ENCODE measurements at places on chromosomes 3 and 15.
A peak's percentile ranks its signal among the peaks of the same experiment; 100 is the strongest.

GRCh38 chr15:59242649-59243048, 36.0 kb downstream of the LDHAL6B start:
- no peak for DNase-seq

- no peak for DNase-seq
These were observed 1049.1 kb downstream of the FHIT start for GRCh38 chr3:60202052-60202726.

DNA sequence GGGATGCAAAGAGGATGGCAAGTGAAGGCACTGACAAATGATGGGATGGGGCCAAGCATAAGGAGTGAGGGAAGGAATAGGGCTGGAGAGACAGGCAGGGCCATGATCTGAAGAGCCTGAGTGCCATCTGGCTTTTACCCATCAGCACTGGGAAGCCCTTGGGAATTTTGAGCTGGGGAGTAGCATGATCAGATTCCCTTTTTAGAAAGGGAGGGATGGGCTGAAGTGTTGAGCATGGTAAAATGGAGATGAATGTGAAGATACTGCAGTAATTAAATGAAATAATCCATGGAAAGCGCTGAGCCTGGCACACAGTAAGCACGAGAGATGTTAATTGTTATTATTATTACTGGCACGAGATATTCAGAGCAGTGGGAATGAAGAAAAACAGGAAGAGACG, 9.9 kb downstream of the RBP1 start:
- DNase-seq: no peak

- DNase-seq: no peak
These were observed 22.9 kb downstream of the PDIA5 start for GRCh38 chr3:123089611-123090331.

- DNase-seq: no peak
These were observed 294.2 kb upstream of the TBL1XR1 start for GRCh38 chr3:177491296-177492032.

DNA sequence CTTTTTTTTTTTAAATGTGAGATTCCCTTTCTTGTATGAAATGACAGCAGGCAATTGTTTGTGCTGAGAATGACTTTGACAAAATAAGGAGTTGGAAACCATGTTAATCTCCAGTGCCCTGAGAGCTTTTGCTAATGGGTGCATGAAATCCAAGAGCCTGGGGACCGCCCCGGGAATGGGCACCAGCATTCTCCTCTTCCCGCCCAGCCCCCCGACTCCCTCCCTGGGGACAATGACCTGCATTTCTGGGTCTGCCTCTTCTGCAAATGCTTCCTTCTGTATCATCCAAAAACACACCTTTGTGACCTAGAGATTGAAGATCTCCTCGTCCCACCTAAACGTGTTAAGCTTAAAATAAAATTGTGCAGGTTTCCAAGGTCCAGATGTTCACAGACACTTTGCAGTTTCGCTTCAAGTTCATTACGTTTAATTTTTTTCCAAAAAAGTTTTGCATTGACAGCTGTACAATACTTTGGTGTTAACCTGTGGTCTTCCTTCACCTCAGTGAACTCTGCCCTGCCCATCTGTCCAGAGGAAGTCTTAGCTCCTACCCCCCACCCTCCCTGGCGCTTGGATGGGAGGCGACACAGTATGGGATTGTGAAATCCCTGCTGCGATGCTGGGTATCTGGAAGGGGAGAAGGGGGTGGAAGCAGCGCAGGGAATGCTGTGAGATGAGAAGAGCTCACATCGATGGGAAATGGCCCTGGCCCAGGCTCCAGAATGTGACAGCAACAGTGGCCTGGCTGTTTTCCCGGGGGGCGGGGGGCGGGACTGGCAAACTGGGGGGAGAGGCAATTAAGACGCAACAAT, 50.1 kb downstream of the TLE3 start:
- DNase-seq: no peak

GRCh38 chr3:129577925-129578786, 28.3 kb downstream of the PLXND1 start:
- DNase-seq: no peak

DNA sequence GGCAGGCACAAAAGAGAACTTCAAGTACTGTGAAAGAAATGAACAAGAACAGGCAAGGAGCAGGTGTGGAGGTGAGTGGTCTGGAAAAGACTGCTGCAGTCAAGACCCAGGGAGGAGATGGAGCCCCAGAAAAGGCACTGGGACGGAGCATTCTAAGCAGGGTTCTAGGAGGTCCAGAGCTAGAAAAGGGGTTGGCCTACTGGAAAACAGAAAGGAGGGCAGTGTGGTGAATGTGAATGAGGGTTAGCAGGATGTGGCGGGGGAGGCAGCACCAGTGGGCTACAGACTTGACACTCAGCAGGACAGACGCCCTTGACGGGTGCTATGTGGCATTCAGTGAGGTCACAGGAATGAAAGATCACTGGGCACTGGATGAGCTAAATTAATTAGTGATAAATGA, 75.7 kb downstream of the SENP2 start:
- no peak for DNase-seq

- no peak for DNase-seq
These were observed 22.8 kb downstream of the MINDY2 start for GRCh38 chr15:58793862-58794261.

DNA sequence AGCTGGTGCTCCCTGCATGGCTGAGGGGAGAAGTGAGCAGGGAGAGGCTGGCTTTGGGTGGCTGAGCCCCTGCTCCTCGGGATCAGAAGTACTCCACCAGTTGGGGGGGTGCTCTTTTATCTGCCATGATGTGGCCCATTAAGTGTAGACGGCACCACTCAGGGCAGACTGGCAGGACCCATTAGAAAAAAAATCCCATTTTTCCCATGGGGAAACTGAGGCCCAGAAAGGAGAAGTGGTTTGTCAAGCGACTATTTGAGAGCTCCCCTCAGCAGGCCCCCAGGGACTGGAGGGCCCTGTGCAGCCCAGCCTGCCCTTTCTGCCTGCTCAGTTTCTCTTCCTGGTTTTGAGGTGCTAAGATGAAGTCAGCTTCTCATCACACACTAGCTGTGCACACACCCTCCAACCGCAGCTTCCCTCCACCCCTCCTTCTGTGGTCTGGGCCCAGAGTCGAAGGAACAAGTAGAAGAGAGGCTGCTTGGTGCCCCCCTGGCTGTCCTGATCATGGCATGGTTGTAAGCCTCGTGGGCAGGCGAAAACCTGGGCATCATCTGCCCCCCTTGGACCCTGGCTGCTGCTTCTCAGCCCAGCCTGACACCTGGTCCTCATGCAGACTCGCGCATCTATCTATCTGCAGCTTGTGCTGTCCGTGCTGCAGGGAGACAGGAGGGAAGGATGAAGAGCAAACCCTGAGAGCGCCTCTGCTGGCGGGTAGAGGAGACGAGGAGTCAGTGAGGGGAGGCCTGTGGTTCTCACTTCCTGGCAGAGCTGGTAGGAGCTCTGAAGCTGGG, 5.6 kb downstream of the CSK start:
- no peak for DNase-seq

GRCh38 chr3:36901588-36901987, 43.3 kb downstream of the TRANK1 start:
- DNase-seq: no peak

DNA sequence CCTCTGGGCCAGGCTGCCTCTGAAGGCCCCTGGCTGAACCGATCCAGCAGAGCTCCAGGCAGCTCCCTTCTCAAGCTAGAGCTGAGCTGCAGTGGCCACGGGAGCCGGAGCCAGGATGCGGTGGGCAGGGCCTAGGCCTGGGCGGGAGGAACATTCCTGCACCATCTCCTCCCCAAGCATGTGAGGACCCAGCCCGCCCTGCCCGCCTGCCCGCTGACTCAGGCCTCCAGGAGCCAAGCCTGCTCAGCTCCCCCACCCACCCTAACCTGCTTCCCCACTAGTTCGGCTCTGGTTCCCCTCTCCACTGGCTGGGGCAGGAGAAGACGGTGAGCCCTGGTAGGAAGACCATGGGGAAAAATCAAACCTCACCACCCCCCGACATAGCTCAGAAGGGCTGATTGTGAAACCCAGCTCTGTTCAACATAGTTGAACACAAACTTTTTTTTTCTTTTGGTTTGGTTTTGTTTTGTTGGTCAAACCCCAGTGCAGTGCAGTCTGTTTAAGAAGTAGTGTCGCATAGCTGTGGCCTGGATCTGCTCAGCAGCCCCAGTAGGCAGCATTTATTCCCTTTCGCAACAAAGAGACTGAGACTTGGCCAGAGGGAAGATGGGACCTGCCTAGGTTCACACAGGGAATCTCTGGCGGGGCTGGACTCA, 13.5 kb downstream of the SNX33 start:
- DNase-seq: peak; percentile 90

DNA sequence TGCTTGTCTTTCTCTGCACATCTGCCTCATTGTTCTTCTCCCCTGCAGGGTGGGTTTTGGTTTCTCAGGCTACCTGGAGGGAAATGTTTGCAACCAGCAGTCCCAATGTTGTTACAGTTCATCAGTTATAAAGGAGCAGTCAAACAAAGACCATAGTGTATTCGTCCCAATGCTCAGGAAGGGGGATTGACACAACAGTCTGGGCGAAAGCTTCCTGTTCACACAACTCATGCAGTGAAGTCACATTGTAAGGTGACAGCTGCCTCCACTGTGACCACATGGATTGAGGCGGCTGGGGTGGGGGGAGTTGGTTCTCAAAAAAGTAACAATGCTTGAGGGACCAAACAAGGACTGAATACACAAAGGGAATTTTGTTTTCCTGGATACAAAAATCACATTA, 28.8 kb upstream of the TF start:
- DNase-seq: no peak

GRCh38 chr3:189262746-189263145, 91.0 kb downstream of the TPRG1 start:
- no peak for DNase-seq

- peak; percentile 26 for DNase-seq
These were observed 307.3 kb upstream of the RBMS3 start for GRCh38 chr3:28973609-28974008.

- DNase-seq: no peak
These were observed 253.4 kb downstream of the IGSF11 start for GRCh38 chr3:118781232-118781631.

GRCh38 chr3:64398476-64398875, 173.2 kb upstream of the PRICKLE2 start:
- no peak for DNase-seq

DNA sequence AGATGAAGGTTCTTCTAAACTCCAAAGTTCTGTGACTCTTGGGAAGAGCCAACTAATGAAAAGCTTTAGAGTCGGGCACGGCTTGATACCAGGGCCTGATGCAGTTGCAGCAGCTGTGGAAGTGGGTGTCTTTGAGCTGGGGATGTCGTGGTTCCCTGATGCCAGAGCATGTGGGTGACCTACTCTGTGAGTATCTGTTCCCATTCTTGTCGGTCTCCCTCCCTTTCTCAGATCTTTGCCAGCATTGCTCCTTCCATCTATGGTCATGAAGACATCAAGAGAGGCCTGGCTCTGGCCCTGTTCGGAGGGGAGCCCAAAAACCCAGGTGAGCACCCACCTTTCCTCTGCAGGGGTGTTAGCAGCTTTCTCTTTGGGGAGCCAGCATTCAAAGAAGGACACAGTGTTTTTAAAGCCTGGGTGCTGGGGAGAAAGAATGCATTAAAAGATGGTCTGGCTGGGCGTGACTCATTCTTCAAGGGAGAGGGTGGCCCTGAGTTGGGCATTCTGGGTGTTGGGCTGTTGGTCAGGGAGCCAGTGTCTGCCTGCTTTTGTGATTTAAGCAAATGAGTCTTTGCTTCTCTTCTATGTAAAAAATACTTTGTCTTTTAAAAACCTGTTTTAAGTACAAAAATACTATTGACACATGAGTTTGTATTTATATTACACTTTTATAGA, 13.2 kb upstream of the PODXL2 start:
- DNase-seq: no peak

DNA sequence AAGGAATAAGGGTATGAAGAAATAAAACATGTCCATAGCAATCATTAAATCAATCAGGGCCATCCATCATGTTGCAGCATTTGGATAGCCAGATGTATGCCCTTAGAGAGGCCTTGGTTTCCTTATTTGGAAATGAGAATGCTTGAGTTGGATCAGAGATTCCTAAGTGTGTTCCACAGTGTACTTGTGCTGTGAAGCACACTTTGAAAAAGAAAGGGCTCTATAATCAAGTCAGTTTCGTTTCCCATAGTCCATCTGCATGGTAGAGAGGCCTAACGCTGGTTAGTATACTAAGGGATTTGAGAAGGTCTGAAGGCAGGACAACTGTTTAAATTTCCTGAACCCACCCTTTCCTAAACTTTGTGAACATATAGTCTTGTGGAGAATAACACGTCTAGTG, 30.9 kb downstream of the RBMS3 start:
- DNase-seq: no peak

- DNase-seq: no peak
These were observed 114.0 kb upstream of the ALDH1A3 start for GRCh38 chr15:100765467-100766241.

- DNase-seq: no peak
These were observed 109.9 kb downstream of the IQSEC1 start for GRCh38 chr3:12963231-12963896.

DNA sequence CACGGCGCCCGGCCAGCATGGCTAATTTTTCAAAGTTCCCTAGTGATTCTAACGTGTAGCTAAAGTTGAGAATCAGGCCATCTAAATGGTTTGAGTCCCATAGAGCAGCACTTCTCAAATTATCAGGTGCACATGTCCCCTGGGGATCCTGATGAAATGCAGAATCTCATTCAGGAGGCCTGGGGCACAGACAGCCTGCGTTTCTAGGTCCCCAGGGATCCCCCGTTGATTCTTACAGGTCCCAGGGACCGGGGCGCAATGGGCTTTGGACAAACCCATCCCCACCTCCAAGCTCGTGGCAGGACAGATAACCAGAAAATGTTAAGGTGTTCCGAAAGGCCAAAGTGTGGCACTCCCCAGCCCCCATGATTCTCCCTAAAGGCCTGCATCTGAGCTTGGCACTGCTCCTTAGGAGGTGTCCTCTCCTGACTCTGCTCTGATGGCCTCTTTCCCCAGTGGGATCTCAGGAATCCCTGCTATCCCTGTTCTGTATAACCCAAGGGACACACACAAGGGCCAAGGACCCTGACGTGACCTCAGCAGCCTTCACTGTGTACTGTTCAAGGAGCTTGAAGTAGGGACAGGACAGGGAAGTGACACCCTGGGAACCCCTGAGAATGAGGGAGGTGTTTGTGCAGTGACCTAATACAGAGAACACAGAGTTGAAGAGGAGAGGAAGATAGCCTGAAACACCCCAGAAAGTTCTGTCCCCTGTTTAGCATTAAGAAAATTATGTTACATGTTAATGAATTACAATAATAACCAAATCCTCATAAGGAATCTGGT, 8.0 kb downstream of the LRRK1 start:
- no peak for DNase-seq

DNA sequence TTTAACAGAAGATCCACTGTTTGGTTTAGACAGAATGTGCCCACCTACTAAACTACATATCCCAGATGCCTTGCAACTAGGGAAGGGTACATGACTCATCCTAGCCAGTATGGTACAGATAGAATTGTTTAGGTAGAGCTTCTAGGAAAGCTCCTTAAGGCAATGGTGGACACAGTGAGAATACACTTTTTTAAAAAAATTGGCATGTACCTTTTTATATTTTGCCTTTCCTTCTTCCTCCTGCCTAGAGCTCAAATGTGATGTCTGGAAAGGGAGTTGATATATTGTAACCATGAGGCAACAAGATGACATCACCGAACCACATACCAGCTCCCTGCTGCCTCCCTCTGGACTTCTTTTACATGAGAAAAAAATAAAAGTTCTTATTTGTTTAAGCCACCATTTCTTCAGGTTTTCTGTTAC, 14.4 kb upstream of the C3orf80 start:
- peak; percentile 40 for DNase-seq
